ENCODE measurements at places on chromosomes 5 and 9.

DNA sequence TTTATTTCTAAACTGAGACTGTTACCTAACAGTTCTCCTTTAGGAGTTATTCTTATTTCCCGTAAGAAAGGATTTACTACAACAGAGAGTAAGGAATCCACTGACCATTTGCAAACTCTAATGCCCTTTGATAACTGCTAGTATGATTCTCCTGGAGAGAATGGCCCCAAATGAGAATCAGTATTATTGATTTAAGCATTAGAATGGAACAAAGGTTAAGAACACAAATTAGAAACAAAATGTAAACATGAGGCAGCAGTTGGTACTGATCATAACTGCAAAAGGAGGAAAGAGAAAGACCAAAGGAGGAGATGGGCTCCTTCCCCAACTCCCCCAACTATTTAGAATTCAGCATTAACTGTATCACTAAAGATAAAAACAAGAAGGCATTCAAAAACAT, 30.7 kb downstream of the PSIP1 start:
- no peak for DNase-seq

DNA sequence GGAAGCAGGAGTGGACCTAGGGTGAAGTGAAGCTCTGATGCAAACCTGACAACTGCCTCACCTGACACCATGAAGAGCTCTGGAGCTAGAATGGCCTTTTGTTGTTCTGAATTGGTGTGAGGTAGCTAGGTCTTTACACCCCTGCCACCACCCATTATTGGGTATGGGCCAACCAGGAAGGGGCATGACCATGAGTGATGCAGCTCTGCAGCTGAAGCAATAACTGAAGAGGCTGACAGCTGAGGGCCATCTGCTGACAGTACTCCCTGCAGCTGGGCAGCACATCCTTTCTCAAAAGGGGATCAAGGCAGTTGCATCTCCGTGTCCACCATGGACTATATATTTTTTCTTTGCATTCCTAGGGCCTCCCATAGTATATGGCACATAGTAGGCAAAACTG, 87.0 kb upstream of the TLE1 start:
- no peak for DNase-seq

DNA sequence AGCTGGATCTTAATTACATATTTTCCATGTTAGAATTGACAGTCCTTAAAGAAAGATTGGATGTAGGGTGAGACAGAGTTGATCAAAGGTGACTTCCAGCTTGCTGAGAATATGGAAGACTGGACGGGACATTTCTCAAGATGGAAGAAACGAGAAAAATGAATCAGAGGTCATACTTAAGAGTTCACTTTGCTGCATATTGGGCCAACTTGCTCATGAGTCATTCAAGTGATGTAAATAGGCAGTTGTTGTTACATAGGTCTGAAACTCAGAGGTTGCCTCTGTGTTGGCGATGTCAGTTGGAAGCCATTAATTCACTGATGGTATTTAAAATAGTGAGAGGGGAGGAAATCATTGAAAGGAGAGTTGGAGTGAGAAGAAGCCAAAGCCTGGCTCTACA, 132.8 kb downstream of the CD180 start:
- DNase-seq, result no peak

GRCh38 chr5:21711866-21712758, 1141.0 kb downstream of the CDH12 start:
- peak; percentile 3 for DNase-seq

- no peak for DNase-seq
Observed at GRCh38 chr5:168339109-168339771, 47.8 kb downstream of the WWC1 start.

GRCh38 chr5:134127376-134127861, 12.9 kb downstream of the TCF7 start:
- peak; percentile 53 for DNase-seq

DNA sequence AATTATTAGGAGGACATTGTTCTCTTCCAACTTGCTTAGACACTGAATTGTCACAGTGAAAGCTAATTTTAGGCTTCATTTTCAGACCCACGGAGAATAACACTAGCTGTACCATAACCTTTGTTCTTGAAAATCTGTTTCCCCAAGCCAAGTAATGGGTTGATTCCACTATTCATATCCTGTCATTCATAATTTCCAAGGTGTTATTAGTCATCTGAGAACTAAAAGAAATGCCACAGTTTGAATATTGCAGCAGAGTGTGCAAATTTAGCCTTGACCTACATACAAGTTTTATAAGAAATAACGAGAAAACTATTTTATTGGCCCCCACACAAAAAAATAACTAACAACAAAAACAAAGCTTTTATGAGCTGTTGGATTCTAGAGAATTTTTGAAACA, 148.5 kb upstream of the TYRP1 start:
- DNase-seq, result no peak

All from cerebellar cortex (tissue), 1 donor.